SHP77 treated with DMSO at 0.1 percent for 48 hours (cell line): ENCODE measurements at places on chromosomes 3 and 15.
A peak's percentile ranks its signal among the peaks of the same experiment; 100 is the strongest.

GRCh38 chr3:10783360-10784351, 32.4 kb upstream of the SLC6A11 start:
- no peak for DNase-seq

- DNase-seq, result no peak
Measured at GRCh38 chr15:41115161-41115651, 874 bp downstream of the INO80 start.

GRCh38 chr3:182124187-182124586, 412.5 kb downstream of the SOX2 start:
- DNase-seq, result no peak

DNA sequence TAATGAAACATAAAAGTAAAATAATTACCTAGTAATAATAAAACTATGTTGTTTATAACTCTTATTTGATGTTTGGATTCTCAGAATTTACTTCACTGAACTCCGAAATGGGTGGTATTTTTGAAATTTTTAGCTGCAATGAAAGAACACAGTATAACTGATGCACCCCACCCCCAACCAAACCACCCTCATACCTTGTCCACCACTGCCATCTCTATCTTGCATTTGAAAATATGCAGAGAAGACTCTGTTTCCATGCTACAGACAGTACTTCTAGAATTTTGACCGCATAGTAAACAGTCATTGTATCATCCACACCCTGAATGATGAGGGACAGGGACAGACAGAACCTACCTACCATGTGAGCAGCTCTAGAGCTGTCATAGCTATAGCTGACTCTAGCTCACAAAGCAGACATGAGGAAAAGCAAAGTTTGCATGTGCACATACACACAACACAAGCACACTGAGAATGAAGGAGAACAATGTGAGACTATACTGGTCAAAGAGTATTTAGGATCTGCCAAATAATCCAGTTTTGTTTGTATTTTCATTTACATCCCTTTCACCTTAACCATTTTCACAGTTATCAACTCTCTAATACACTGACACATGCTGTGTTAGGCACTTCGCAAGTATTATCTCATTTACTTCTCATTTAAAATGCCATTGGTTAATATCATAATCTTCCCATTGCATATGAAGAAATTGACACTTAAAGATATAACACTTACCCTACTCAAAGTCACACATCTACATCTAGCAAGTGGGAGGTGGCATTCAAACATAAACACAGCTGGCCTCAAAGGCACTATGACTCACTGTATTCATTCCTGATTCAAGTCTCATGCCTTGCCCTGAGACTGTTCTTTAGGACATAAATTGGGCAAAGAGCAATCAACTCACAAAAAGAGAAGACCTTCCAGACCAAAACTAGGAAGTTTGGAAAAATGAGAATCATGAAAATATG, 1014.7 kb upstream of the CFAP20DC start:
- DNase-seq, result no peak

DNA sequence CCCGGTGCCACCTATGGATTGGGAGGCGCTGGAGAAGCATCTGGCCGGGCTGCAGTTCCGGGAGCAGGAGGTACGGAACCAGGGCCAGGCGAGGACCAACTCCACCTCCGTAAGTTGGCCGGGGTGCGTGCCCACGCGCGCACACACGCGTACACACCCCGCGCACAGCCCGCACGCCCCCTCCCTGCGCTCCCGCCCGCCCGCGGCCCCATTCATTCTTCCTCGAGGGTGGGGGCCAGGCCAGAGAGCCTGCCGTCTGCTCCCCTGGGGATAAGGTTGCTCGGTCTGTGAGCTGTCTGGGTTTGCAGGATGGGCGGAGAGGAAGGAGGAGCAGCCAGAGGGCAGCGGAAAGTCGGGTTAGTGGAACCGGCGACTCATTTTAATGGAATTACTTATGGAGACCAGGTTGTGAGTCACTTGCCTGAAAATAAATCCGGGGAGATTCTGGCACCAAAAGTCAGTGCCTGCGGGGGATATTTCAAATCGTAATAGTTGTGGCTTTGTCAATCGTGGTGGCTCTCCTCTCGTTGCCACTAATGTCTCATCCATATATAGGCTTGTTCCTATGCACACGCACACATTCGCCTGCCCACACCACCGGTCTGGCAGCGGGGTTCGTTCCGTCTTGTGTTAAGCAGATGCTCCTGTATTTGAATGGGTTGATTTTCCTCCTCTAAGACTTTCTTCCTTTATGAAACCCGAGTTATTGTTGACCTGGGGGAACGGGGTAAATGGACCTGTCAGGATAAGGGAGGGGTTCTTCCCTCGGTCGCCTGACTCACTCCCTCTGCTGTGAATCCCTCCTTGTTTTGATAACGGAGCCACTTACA, 223.4 kb upstream of the IL12A start:
- DNase-seq, result no peak

DNA sequence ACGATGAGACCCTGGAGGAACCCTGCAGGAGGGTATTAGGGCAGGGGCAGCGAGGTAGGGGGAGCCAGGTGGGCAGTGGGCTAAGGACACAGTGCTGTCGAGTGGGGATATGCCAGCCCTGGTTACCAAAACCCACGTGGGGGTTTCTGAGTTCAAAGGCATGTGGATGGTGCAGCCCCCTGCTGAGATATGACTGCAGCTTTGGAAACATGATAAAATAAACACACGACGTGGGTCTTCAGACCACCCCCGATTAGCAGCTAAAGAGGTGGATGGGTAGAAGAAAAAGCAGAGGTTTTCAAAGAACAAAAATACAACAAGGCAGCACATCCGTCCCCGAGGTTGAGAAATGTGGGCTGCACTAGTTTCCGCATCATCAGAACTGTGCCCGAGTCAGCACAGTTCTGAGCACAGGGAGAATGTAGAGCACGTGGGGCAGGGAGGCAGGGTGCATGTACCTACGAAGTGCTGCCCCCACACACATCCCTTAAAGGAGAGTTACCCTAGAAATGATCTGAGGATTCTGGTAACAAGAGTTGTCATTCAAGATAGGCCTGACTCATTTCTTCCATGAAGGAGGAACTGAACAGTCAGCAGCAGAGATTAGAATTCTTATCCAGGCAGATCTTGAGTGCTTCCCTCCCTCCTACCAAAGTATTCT, 121.3 kb downstream of the RPLP1 start:
- no peak for DNase-seq

DNA sequence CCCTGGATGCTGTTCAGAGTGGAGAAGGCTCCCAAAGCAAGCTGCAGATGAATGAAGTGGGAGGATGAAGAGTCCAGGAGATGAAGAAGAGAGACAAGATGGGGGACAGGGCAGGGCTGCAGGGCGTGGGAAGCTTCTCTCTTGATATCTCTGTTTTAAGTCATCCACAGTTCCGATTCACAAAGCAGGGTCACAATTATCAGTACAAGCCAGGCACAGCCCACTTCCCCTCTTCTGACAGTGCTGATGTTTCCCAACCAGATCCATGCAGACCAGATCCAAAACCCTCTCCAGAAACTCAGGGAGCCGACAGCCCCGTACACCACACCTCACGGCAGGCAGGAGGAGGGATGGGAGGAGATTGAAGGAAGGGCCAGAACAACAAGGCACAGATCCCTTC, 31.1 kb downstream of the NTRK3 start:
- no peak for DNase-seq

GRCh38 chr15:74327756-74328155, 39.7 kb downstream of the CYP11A1 start:
- DNase-seq, result no peak

GRCh38 chr3:70431911-70432310, 119.5 kb upstream of the MDFIC2 start:
- no peak for DNase-seq

DNA sequence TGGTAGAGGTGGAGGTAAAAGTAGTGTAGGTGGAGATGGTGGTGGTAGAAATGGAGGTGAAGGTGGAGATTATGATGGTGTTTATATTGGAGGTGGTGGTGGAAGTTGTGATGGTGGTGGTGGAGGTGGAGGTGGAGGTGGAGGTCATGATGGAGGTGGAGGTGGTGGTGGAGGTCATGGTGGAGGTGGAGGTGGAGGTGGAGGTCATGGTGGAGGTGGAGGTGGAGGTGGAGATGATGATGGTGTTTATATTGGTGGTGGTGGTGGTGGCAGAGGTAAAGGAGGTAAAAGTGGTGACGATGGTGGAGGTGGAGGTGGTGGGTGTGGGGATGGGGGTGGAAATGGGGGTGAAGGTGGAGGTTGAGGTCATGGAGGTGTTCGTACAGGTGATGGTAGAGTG, 107.8 kb downstream of the ASB7 start:
- DNase-seq, result no peak

DNA sequence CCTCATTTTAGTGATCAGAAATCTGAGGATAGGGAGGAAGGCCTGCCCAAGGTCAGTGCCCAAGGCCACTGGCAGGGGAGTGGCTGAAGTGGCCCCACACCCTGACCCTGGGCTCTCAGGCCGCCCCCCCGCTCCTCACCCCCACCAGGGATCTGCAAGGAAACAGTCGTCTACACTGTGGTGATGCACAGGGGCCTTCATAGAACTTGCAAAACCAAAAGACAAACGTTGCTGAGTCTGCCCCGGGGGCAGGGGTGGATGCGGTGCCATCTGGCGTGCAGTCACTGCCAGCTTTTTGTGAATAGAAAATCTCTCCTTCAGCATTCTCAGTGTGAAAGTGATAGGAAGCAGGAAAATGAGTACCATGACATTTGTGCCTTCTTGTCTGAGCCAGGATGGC, 41.3 kb downstream of the WHAMM start:
- no peak for DNase-seq

- DNase-seq, result no peak
Measured at GRCh38 chr15:96107916-96108315, 222.6 kb upstream of the NR2F2 start.

- DNase-seq, result no peak
Measured at GRCh38 chr3:77096966-77097890, 57.3 kb downstream of the ROBO2 start.

GRCh38 chr3:195001961-195002861, 268.7 kb downstream of the XXYLT1 start:
- peak; percentile 96 for DNase-seq

DNA sequence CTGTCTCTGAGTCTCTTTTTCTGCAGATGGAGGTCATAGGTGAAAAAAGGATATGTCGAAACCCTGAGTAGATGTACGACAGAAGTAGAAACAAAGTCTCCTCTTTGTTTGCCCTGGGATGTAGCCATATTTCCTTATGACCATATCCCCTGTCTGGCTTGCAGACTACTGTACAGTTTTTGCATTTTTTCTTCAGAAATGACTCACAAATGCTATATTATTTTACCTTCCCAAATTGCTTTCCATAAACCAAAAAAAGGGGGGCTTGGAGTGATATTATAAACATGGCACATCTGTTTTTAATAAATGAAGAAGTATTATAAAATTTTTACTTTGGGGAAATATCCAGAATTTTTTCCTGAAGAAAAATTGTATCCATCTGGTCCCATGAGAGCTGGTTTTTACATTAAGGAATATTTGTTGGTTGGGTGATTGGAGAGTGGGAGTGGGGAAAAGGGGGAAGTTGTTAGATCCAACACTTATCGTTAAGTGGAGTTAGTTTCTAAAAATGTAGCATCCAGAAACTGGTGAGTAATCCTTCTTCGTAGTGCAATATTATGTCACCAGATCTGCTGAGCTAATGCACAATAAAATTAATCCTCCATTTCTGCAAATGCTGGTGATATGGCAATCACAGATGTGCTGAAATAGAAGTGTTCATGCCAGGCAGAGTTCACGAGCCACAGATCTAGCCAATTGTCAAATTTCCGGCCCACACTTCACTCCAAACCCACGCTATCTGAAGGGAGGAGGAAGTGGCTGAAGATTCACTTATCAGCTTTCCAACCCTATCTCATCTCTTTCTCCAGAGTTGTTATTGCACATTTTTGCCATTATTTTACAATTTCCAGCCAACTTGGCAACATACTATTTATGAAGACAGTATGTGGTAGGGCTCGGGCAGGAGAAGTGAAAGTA, 313.6 kb upstream of the ATP11B start:
- no peak for DNase-seq

- DNase-seq, result no peak
Measured at GRCh38 chr3:51385621-51386091, 565 bp downstream of the MANF start.

DNA sequence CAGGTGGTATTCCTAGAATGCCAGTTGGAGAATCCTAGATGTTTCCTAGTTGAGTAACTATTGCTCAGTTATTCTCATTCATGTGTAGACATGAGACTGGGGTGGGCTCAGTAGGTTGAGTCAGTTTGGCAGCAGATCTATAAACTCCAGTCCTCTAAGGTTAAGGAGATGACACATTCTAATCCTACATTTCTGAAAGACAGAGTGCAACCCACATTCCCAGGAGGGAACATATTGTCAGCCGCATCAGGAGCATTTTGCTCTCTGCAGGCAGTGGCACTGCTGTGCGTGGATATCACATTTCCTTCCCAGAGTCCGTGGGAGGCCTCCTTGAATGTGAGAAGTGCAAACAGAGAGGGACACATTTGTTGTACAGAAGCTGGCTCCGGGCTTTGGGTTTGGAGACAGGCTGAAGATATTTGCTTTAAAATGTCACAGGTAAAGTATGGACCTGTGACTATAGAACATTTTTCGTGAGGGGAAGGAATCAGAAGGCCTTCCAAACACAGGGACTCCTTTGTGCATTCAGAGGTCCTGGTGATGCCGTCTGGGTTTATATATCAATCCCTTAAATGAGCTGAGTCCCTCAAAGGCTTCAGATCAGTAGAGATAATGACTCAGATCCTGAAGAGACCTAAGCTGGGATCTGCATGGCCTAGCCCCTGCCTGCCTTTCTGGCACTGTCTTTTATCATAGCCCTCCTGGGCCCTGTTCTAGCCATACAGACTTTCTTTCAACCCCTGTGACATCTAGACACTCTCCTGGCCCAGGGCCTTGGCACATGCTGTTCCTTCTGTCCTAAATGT, 156.5 kb downstream of the CADPS start:
- DNase-seq, result no peak

GRCh38 chr15:40754574-40754882, 526 bp downstream of the RMDN3 start:
- no peak for DNase-seq

- DNase-seq, result no peak
Measured at GRCh38 chr15:33315044-33315443, 4.3 kb downstream of the RYR3 start.

- DNase-seq, result no peak
Measured at GRCh38 chr3:23073724-23074305, 129.3 kb upstream of the UBE2E2 start.

- DNase-seq, result no peak
Measured at GRCh38 chr3:9730657-9731205, 804 bp upstream of the BRPF1 start.

DNA sequence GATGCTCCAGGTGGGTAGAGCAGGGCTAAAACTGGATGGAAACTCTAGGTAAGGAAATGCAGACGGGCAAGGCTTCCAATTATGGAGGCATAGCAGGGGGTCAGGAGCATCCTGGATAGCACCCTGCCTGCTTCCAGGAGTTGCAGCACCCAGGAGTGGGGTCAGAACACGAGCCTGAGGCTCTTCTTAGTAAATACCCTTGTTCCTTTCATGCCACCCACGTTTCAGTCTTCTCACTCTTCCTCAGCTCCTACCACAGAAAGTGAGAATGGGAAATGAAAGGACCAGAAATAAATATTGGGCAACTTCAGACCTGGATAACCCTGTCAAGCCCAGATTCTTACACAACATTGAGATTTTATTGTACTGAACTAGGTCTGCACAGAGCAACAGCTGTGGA, 16.4 kb downstream of the CCR1 start:
- no peak for DNase-seq
